Activated T-cell treated with anti-CD3 and anti-CD28 coated beads for 48 hours (primary cell): ENCODE measurements at places on chromosomes 3 and 15.

DNA sequence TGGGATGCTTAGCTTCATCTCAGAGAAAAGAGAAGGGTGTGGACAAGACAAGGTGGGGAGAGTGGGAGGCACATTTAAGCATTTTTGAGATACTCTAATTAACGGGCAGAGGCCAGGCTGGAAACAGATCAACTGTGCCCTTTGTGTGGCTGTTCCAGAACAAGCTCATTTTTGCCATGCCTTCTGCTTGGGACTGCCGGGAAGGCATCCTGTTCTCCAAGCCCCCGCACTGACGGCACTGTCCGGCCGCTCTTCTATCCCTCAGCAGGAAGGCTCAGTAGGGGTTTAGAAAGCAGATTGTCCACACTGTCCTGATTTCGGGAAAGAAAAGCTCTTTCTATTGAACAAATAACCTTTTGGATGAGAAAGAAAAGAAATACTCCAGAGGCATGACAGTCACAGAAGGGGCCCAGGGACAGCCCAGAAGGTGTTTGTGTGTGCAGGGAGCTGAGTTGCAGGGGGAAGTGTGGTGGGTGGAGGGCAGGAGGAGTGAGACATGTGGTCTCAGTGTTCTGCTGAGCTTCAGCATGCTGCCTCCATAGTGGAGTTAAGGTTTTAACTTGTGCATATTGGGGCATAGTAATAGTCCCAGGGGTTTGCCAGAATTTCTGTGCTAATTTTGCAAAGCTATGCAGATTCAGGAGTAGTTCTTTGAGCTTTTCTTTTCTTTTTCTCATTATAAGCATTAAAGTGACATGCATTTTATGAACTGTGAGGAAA lies 27.3 kb downstream of the SV2B start:
- no peak for DNase-seq

DNA sequence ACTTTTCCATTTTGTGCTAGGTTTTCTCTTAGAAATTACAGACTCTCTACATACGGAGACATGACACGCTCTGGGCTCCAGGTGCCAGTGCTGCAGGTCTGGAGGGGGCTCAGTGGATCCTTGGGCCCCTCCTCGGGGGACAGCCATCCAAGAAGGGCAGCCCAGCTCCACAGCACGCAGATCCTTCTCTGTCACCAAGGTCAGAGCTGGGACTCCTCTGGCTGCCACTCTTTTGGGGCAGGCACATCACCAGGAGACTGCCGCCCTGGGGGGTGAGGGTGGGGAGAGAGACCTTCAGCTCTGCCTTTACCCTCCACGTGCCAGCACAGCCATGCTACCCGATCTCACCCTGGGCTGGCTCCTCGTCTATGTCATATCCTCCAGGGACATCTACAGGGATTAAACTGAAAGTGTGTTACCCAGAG lies 65.6 kb downstream of the ATP10A start:
- DNase-seq: no peak

DNA sequence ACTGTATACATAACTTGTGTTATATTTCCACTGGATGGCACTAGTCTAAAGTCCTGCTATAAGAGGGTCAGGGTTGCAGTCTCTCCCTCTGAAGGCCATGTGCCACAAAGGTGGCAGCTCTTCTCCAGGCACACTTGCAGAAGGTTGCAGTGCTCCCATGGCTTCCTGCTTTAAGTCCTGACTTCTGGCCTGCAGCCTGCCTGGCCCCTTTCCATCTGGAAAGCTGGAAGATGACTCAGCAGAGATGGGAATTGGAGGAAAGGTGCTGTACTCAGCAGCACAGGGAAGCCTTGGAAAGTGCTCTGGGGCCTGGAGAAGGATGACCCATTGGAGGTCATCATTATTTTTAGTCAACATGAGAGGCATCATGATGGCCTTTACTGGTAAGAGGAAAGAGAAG lies 40.9 kb upstream of the MRPL3 start:
- no peak for DNase-seq

- no peak for DNase-seq
These were observed 385.6 kb downstream of the SHQ1 start for GRCh38 chr3:72462595-72463011.

DNA sequence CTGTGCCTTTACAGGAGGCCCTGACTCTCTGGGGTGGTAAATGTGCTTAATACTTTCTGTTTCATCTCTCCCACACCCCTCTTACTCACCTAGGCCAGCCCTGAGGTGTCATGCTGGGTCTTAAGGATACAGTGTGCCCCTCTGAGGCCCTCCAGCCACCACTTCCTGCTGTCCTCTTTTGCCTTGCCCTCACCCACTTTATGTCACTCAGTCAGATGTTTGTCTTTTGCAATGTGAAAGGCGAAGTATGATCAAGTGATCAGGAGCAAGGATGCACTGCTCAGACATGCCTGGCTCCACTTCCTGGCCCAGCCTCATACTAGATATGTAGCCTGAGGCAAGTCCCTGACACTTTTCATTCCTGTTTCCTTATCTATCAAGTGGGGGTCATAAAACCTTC lies 339.0 kb upstream of the NR2E3 start:
- no peak for DNase-seq

- no peak for DNase-seq
These were observed 244.2 kb downstream of the WNT5A start for GRCh38 chr3:55242921-55243320.

- DNase-seq: no peak
These were observed 269.7 kb downstream of the XXYLT1 start for GRCh38 chr3:195001261-195001660.

- no peak for DNase-seq
These were observed 26.9 kb downstream of the RNF13 start for GRCh38 chr3:149839896-149840295.

DNA sequence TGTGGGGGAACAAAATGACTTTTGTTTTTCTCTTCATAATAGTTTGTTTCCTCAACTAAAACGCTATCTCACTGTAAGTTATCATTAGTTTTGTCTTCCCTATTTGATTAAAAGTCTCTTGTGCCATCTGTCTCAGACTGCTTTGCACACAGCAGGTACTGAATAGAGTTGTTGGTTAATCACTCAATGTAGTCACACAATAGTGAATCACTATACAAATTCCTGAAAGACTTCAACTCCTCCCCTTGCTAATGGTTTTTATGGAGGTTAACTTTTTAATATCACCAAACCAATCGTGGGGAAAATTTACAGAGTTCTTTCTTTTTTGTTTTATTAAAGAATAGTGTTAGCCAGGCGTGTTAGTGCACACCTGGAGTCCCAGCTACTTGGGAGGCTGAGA lies 2.6 kb upstream of the NGLY1 start:
- DNase-seq: no peak

DNA sequence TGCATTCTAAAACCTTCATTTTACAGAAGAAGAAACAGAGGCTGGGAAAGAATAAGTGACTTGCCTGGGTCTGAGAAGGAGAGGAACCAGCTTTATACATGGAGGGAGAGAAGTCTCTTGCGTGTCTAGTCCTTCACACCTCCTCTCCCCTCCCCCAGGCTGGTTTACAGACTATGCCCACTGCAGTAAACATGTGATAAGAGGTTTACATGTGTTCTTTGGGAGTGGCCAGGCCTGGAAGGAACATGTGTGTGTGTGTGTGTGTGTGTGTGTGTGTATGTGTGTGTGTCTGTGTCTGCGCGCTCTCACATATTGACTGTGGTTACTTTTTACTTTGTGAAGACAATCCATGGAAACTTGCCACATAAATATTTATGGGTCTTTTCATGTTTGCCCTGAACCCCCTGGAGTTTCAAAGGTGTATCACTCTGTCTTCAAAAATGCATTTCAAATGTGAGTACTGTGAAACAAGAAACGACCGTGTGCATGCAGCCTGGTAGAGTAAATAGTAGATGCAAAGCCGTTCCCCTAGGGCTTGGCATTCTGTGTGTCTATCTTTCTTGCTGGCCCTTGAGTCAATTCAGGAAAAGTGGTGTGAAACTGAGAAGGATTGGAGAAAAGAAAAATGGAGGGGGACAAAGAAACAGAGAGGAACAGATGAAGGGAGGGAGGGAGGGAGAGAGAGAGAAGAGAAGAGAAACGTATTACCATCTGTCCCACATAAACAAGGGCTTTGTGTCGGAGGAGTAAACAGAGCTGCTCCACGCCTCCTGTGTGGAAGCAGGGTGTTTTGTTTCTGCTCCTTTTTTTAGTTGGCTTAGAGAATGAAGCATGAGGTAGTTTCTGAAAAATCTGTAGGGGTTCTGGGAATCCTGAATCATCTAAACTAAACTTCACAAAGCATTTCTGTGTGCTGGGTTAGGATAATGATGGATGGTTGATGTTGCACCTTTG lies 51.7 kb downstream of the CLDN11 start:
- no peak for DNase-seq

- no peak for DNase-seq
These were observed 11.9 kb upstream of the C3orf38 start for GRCh38 chr3:88137836-88138235.
